ENCODE measurements at places on chromosomes 16 and 17.

DNA sequence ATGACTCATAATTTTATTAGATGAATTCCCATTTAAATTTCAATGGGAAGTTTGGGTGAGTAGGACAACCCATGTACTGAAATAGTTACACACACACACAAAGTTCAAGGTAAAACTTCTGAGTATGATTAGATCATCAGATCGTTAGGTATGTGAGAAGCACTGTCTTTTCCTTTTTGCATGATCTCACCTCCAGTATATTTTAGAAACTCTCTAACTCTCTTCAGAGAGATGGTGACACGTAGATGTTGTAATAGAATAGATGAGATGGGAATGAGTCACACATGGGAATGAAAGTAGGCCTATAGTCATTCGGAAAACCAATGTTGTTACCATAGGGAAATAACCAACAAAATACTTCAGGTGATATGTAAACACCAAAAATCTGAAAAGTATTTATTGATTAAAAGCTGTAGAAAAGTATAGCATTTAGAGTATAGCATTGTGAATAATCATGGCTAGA, 22.2 kb downstream of the KRT23 start:
- no peak for DNase-seq

DNA sequence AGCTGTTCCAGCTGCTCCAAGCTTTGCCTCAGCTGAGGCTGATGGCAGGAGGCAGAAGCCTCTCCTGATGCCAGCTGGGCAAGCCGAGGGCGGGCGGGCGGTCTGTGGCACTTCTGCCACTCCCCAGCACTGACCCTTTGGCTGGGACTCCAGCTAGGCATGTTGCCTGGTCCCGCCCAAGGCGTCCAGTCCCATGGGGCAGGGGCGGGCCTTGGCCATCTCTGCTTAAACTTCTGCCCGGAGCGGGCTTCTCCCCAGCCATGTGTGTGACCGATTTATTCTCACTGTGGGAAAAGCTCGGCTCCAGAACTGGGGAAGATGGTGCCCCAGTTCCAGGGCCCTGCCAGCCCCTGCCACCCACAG, 349.1 kb downstream of the SEC14L1 start:
- no peak for DNase-seq

DNA sequence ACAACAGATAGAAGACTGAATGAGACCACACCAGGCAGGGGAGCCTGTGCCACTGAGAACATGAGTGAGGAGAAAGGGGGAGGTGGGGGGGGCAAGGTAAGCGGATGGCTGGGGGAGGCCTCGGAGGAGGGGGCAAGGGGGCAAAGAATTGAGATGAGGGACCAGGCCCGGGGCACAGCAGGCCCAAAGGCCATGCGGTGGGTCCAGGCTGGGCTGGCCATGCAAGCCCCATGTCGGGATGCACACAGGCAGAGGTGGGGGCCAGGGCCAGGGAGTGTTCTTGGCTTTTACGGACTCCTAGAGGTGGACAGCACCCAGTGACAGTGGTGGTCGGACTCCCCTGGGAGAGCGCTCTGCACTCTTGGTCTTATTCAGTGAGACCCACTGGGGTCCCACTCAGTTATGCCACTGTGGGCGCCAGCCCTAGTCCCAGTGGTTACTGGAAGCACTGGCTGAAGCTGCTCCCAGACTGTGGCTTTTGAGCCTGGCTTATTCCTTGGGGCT, 4.8 kb upstream of the MTHFSD start:
- DNase-seq = no peak

DNA sequence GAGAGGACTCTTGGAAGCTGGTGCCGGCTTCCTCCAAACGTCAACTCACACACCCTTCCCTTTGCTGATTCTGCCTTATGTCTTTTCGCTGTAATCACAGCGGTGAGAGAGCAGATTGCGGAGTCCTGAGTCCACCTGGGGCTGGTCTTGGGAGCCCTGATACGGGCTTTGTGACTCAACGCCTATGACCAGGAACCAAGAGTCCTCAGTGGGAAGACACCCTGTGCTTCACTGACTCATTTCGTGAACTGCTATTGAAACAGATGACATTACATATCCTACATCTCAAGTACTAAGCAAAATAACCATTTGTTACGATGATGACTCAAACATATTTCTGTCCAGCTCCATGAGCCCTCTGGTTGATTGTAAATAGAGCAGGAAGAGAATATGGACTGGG, 90.7 kb upstream of the CREBBP start:
- no peak for DNase-seq

DNA sequence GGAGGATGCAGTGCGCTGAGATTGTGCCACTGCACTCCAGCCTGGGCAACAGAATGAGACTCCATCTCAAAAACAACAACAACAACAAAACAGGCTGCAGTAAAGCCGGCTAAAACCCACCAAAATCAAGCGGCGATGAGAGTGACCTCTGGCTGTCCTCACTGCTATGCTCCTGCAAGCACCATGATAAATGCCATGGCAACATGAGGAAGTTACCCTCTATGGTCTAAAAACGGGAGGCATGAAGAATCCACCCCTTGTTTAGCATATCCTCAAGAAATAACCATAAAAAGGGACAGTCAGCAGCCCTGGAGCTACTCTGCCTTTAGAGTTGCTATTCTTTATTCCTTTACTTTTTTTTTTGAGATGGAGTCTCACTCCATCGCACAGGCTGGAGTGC, 8.4 kb upstream of the LGALS3BP start:
- no peak for DNase-seq

DNA sequence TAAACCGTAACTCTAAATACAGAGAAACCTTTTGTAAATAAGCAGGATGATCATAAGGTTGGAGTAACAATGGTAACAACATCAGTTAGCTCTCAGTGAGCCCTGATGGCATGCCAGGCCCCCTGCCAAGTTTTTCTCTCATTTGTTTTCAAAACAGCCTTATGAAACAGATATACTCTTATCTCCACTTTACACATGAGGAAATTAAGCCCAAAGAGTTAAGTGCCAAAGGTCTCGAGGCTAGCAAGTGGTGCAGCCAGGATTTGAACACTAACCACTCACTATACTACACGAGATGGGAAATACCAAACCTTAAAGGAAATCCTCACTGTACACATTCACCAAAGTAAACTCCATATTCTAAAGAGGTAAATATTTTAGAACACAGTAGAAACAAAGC, 15.0 kb downstream of the USP31 start:
- DNase-seq = no peak

DNA sequence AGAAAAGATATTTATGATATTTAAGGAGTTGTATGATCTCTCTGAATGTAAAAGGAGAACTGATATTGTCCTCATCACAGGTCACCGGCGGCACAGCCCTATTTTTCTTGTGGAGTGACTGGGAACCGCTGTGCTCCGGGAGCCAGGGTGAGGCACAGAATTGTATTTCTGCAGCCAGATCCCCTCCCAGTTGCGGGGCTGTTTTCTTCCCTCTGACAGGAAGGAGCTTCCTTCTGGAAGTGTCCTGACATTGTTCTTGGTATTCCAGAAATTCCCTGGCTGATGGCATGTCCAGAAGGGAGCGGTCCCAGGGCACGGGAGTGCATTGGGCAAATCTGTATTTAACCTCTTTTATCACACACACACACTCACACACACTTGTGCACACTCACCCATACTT, 268.6 kb upstream of the FOXF1 start:
- no peak for DNase-seq

DNA sequence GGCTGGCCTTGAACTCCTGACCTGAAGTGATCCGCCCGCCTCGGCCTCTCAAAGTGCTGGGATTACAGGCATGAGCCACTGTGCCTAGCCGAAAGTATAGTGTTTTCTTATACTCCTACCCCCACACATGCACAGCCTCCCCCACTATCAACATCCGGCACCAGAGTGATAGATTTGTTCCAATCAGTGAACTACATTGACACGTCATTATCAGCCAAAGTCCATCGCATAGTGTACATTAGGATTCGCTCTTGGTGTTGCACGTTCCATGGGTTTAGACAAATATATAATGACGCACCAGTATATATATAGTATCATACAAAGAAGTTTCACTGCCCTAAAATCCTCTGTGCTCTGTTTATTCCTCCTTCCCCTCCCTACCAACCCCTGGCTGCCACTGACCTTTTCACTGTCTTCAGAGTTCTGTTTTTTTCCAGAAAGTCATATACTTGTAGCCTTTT, 11.9 kb upstream of the TM4SF5 start:
- no peak for DNase-seq

DNA sequence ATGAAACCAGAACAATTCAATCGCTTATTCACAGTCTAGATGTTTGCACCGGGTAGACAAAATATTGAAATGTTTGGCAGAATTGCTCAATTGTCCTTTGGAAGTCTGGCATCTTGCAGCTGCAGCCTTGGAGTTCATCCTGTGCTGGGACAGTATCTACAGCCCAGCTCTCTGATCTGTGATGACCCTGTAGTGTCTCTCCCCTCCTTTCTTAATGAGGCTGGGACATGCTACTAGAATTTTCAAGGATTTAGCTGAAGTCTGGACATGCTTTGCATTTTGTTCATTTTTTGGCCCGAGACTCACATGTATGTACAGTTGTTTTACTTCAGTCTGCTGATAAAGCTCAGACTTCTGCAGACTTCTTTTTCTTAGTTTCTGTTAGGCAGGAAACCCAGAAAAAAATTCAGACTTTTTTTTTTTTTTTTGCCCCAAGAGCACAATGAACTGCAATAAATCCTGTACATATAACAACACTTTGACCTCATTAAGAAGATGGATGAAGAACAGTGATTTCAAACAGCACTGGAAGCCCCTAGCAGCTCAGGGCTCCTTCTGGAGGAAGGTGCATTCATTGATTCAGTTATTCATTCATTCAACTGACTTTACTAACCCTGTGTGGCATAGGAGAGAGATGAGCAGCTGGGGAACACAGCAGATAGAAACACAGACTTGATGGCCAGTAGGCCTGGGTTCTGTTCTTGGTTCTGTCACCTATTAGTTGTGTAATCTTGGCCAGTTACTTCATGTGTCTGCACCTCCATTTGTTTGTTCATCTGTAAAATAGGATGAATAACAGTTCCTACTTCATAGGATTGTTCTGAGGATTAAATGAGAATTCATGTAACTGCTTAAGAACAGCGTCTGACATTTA, 210.0 kb downstream of the MAP2K4 start:
- DNase-seq = no peak
